ENCODE measurements at places on chromosomes 7 and 10.

GRCh38 chr10:5942474-5942873 lies 34.9 kb downstream of the IL15RA start:
- DNase-seq = no peak

DNA sequence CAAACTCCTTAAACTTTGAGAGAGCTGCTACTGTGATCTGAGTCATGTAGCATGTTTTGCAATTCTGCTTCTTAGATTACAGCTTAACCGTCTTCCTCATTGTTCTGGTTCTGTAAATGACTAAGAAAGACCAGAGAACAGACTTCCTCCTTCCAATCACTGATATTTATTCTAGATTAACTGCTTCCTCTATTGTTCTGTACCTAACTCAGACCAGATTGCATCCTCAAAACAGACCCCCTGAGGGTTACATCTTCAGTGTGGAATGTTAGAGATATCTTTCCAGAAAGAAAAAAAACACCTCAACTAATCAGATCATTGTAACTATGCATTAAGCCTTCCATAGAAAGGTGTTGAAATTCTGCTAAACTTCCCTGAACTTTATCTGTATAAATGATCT lies 5.7 kb upstream of the PIP start:
- DNase-seq = no peak

DNA sequence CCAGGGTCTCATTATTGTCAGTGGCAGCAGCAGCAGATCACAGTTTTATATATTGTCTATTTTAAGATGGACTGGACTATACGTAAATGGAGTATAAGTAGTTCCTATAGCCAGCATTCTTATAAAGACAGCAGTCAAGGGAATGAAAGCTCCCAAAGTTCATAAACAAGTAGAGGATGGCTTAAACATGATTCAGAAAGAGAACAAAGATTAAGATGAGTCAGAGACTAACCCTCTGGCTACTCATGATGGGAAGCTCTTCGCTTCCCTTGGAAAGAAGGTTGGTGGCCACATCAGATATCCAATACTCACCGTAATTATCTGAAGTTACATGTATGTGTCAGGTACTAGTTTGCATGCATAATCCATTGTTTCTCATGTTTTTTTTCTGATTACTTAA lies 277.0 kb downstream of the INHBA start:
- no peak for DNase-seq

DNA sequence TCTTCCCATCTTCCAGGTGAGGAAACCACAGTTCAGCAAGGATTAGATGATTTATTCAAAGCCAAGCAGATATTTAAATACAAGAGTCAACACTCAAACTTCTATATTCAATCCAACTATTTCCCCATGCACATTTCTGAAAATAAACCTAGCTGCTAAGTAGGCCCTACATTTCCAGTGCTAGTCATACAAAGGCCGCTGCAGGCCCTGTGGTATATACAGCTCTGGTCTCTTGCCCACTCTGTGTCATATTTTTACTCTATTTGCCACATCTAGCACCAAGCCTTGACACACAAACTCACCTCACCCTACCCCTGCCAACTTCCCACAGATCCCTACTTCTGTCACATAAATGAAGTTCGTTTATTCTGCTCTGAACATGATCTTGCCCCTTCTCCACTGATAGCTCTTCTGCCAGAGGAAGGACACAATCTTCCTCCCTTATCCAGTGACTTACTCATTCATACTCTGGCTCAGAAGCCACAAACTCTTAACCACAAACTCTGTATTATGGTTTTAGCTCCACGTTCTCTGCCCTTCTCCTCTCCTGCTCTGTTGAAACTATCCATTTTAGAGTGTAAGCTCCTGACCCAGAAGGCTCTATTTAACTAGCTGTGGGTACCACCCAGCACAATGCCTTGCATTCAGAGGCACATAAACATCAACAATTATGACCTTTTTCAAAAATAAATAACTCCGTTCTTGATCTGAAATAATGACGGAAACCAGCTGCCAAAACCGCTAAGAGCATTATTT lies 180.7 kb downstream of the CPEB3 start:
- DNase-seq = no peak

GRCh38 chr7:29242265-29242664 lies 47.7 kb downstream of the CHN2 start:
- DNase-seq = no peak

- no peak for DNase-seq
Measured at GRCh38 chr7:39633563-39634477, 10.4 kb downstream of the RALA start.

GRCh38 chr10:323651-324293 lies 188.5 kb downstream of the ZMYND11 start:
- no peak for DNase-seq

DNA sequence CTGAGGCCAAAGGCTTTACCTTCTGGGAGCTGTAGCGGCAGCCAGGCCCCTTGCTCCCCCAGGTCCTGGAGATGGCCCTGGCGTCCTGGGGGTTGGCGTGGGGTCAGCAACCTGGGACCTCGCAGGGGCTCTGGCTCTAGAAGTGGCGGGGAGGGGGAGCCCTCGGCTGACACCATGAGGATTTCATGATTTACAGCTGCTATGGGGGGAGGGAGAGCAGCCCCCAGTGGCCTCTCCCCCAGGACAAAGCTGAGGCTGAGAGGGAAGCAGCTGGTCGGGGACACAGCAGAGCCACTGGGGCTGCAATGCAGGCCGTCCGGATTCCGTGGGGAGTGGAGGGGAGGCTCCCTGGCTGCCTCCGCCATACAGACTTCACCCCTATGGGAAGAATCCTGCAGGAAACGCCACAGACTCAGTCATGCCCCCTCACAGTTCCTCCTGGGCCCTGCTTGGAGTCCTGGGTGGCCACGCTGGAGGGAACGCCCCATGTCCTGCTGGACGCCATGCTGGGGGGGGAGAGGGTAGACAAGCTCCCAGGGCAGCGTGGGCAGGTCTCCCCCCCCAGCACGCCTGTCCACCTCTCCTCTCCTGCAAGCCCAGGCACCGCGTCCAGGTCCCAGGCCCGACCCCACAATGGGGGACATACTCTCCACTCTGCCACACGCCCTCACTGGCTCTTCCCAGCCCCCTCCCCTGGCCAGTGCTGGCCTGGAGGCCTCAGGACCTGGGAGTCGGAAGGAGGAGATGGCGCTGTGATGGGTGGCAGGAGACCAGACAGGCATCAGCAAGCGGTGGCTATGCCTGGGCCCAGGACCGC lies 243.6 kb downstream of the ELFN1 start:
- DNase-seq = no peak

Measured in cortex of kidney (tissue), 1 donor.